Activated CD4-positive, alpha-beta T cell treated with anti-CD3 and anti-CD28 coated beads, Interleukin-2, amount 50 U/mL, for 24 hours (primary cell): ENCODE measurements at places on chromosomes 5 and 9.

DNA sequence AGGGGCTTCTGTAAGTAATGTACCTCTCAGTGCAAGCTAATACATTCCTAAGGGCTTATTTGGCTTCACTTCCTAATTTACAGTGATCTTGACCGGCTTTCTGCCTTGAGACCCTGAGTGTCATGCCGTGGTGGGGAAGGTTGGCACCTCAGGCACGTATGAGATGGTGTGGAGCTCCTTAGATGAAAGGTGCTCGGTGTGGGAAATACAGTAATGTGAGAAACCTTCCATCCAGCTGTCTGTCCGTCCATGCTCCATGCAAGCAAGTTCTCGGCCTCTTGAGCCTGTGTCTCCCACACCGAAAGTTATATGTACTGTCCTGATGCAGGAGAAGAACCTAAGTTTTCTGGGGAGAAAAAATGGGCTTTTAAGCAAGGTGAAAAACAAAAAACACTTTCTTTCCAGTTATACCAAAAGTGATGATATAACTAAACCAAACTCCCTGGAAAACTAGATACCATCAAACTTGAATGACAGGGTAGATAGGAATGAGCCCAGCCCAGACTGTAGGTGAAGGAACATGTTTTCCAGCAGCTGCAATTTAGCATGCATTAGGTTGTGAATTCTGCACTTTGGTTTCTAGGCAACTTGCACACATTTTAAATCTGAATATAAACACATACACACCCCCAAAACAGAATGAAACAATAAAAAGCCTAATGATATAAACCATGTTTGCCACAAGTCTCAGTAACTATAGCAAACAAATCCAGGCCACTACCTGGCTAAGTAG, 279.6 kb downstream of the FANCC start:
- no peak for DNase-seq

GRCh38 chr5:178203670-178204181, 607 bp upstream of the HNRNPAB start:
- DNase-seq: no peak

- no peak for DNase-seq
These were observed 9.3 kb upstream of the OR13F1 start for GRCh38 chr9:104494808-104495207.

GRCh38 chr9:132637351-132637750, 32.4 kb downstream of the DDX31 start:
- DNase-seq: no peak

DNA sequence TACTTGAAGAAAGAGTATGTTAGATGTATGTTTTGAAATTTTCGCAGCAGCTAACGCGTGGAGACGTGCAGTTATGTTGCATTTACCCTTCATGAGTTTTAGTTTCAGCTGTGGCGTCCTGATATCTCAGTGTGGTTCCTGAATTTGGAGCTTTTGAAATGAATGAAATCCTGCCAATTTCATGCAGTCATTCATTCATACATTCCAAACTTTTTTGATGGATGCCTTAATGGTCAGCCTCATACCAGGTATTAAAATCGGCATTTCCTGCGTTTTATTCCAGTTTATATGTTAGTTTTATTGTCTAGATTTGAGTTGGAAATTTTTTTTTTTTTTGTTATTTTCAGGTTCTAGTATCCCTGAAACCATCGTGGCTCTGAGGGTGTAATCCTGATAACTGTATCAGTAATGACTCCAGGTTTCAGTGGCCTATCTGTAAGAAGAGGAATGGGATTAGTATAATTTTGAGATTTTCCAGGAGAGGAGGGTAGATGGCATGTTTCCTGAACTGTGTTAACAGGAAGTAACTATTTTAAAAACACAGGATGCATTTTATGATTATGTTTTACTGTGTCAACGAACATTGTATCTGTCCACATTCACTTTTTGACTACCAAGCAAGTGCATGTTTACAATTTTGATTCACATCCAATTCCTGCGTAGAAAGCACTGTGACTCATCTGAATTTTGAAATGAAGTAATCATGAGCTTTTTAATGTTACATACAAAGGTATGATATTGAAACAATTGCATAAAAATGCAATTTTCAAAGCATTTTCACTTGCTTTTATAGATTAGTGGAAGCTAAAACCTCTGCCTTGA, 1.0 kb downstream of the FOCAD start:
- no peak for DNase-seq

DNA sequence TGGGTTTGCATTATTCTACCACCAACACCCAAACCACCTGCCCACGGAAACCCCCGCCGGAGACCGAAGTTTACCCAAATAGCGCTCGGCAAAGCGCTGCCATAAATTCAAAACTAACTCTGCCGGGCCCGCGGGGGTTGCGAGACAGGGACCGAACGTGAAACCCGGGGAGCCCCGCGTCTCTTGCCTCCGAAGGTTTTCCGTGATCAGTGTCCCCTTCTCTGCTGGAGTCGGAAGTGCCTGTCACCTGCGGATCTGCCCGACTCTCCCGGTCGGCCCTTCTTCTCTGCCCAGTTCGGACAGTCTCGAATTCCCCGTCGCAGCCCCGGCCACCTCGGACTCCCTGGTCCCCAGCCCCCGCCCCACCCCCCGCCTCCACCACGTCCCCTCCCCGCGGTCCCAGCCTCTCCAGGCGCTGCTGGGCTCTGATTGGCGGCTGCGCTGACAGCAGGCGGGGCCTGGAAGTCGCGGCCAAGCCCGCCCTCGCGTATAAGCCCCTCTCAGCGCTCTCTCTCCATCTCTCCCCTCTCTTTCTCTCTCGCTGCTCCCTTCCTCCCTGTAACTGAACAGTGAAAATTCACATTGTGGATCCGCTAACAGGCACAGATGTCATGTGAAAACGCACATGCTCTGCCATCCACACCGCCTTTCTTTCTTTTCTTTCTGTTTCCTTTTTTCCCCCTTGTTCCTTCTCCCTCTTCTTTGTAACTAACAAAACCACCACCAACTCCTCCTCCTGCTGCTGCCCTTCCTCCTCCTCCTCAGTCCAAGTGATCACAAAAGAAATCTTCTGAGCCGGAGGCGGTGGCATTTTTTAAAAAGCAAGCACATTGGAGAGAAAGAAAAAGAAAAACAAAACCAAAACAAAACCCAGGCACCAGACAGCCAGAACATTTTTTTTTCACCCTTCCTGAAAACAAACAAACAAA, at the start of gene RORB:
RORB (plus strand) TSS at position 517 of the 929 bp plus-strand sequence. CDS start 642 bp downstream, outside the sequence.
- peak; percentile 10 for DNase-seq

DNA sequence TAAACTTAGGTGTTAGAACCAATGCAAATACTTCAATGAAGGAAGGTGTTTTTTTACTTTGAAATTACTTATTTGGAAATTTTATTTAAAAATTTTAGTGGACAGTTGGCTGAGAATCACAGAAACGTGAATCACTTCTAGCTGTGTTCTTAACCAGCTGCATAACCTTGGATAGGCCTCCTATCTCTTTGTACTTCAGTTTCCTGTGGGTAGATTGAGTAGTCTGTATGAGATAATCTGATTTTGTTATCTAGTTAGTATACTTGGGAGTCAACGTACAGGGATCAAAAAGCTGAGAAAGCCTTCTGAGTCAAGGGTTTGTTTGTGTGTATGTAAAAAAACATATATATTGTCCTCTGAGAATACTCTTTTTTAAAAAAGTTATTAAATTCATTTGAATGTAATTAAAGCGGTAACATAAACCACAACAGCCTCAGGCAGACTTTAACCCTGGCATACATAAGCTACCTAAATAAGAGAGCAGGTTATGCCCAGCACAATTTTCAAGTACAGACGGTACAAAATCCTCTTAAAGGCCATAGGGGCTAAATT, 38.1 kb upstream of the ZCCHC7 start:
- no peak for DNase-seq

DNA sequence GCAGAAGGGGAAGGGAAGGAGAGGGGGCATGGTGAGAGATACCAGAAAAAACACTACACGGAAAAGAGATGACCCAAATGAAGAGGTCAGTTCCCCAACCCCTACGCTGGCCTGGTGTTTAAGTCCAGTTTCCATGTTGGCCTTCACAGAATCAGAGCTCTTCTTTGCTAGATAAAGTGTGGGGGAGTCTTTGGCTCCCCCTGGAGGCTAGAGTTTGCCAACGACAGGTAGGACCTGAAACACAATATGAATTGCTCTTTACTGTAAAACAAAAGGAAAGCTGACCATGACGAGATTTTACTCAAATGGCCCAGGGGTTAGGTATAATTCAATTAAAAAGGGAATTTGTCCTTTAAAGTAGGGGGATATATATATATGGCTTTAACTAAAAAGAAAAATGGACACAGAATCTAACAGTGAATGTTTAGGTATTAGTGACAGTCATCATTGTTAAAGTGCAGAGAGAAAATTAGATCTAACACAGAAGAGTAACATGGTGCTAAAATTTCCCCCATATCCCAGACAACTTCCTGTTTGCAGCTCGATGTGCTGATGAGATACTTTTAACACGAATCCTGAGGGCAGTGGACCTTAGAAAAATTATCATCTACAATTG, 92.0 kb downstream of the SV2C start:
- DNase-seq: no peak

DNA sequence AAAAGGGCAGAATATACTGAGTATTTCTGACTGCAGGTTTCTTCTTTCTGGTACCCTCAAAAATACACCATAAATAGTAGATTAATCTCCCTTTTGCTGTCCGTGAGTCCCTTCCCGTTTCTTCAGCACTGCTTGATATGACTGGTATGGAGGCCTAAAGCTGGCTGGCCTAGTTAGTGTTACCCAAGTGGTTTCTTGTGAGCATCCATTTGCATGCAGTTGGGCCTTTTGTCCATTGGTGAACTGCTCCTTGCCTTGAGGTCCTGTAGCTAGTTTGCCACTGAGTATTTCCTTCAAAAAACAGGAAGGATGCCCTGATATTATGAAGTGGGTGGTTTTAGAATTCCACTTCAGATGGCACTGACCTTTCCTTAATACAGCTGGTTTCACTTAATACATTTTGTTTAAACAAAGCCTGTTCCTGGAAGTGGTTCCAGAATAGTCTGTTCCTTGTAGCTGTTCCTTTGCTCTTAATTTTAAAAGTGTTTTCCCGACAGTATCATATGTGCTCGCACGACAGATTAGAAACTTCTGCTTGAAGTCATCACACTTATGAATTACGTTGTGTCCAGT, 40.0 kb upstream of the ABL1 start:
- DNase-seq: no peak

DNA sequence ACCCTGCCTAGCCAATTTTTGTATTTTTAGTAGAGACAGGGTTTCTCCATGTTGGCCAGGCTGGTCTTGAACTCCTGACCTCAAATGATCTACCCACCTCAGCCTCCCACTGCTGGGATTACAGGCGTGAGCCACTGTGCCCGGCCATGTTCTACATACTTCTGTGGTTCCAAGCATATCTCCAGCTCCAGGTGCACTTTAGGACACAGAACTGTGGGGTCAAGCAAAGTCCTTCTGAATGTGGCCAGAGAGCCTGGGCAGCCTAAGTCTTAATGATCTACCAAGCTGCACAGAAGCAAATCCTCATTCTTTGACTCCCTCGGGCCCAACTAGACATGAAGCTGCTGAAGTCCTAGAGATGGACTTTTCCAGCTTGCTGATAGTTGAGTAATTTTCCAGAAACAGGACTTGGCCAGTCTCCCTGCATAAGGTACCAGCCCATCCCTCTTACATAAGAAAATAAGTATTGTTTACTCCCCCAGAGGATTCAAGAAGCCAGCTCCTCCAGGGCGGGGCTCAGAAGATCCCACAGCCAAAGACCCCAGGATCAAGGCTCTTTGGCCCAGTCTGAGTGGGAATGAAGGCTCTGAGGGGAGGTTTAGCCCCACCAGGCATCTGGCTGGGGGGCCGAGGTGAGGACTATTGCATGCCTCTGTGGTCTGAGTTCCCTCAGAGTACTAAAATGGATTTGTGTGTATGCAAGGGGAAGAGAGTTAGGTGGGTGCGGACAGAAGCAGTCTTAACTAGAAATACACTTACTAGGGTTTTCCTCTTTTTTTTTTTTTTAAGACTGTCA, 8.7 kb downstream of the CLTB start:
- no peak for DNase-seq

DNA sequence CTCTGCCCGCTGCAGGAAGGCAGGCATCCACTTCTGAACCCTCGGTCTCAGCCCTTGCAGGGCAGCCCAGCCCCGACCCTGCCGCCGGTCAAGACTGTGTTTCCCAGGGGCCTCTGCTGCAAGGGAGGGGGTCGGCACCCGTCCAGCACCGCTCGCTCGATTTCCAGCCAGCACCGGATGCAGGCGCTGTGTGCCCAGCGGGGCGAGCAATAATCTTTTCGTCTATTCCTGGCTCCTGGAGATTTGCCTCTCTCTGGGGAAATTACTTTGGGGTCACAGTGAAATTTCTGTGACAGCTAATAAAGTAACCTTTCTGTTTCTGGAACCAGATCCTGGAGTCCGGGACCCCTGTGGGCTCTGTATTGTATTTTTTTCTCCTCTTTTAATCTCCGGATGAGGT, 155.3 kb downstream of the COL23A1 start:
- DNase-seq: no peak

- no peak for DNase-seq
These were observed 21.5 kb downstream of the GFPT2 start for GRCh38 chr5:180331647-180331950.

DNA sequence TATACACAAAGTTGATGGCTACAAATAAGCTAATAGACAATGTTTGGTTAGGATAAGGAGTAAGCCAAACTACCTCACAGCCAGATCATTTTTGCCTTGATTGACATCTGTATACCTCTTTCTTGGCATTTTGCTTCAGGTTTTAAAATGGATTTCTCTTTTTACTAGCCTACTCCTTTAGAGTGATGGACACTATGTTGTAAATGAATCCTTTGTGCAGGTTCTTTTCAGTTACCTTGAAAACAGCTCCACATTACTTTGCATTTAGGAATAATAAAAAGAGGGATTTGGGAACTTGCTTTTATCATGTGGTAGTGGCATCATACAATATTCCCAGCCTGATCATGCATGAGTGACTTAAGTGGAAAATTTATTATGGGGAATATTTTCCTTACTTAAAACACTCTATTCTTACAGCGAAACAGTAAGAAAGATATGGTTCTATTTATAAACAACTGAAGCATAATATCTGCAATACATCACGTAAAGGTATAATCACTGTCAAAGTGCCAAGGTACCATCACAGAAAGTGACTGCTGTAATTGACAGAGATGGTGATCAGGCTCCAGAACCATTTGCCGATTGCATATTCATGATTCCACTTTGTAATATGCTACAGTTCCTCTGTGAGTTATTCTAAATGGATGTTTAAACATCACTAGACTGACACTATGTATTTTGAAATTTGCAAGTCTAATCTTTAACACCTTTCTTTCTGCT, 327.0 kb downstream of the DMRTA1 start:
- DNase-seq: no peak

- DNase-seq: no peak
These were observed 397.2 kb upstream of the DAB2 start for GRCh38 chr5:39822020-39822419.

DNA sequence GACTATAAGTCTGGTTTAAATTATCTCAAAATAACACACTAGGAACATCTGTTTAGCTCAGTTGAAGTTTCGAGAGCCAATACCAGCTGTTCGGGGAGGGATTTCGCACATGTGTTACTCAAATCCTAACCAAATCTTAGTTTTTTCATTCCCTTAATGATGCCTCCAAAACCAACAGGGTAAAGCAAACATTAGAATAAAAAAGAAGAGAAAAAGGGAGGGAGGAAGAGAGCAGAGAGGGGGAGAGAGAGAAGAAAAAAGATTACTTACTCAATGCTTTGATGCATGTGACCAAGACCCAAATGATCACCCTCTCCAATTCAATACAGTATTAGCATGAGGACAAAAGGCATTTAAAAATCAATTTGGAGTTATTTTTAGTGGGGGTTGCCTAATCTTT, 86.0 kb upstream of the NR5A1 start:
- DNase-seq: no peak
